ENCODE measurements at places on chromosomes 7 and 10.

DNA sequence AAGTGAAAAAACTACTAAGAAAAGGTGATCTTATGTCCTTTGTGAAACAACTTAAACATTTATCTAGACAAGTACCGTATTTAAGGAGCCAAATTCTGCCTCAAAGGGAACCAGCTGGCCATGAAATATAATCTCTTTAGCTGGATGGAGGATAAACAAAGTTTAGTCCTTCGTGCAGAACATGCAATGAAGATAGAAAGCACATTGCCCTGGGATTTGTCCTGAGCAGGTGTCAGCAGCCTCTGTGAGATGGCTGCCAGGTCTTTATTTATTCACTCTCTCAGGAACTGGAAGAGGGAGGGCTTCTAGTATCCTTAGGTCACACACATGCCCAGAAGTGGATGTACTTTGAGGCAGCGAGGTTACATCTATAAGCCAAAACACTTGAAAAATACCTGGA, 57.4 kb upstream of the CASD1 start:
- DNase-seq = no peak

DNA sequence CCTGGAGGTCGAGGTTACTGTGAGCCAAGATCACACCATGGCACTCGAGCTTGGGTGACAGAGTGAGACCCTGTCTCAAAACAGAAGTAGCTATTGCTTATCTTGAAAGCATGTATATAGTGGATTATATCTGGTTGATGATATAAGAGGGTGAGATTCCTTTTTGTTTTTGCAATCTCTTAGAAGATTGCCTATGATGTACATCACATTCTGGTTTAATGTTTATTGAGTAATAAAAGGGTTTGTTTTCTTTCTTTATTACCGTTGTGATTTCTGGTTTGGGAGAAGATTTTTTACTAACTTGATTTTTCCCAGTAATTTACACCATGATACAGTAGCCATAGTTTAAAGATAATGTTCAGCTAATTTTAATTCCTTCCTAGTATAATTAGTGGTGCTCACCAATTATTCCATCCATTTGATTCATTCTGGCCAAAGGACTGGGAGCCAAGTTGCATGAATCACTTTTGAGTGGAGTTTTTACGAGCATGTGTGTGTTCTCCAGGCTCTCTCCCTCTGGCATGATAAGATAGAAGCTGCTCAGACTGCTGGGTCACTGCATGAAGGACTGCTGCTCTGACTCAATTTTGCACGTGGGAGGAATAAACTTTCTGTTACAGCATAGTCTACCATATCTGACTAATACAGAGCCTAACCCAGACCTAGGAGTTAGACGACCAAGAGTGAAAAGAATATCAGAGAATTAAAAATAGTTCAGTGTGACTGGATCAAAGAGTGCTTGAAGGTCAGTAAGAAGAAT, 13.5 kb upstream of the TSPAN13 start:
- no peak for DNase-seq

- DNase-seq = no peak
Measured at GRCh38 chr7:130966246-130967009, 232.4 kb upstream of the KLF14 start.

DNA sequence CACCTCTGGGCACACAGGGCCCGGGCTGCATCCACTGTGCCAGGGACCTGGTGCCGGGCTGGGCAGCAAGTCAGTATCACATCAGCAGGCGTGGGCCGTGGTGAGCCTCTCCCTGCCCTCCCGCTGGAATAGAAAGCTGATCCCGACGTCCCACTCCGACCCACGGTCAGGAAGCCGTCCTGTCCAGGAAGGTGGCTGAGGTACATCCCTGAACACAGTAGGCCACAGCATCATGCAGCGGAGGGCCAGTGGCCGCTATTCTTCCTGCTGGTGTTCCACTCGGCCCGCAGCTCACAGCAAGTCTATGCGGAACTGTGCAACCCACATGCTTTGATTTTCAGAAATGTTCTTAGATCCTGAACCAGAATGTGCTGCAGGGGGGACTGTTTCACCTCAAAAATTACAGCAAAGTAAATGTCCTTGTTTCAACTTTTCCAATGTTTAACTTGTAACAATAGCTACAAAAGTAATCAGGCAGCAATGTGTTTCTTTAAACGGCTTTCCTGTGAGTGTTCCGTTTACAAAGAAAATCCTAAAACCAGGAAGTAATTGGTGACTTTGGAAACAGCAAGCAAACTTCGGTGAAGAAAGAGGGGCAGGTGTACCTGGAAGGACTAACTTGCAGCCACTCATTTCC, 676 bp upstream of the GPR146 start:
- DNase-seq = no peak
